ENCODE measurements at places on chromosomes 6 and 20.

GRCh38 chr20:4651536-4651935 is 70.2 kb upstream of the PRND start:
- no peak for DNase-seq

DNA sequence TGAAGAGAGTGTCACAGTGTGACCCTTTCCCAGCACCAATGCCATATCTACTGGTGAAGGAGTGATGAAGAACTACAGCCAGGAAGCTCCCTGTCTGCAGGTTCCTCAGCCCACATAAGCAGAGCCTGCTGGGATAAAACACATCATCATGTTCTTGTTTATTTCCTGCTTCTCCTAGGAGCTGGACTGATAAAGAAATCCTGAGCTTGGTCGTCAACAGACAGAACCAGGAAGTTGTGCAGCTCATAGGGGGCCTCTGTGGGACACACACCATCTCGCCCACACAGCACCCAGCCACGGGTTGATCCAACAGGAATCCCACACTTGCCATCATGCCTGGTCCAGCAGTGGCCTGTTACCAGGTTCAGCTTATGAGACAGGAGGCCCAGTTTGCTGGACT is 2.8 kb upstream of the CSTL1 start:
- no peak for DNase-seq

DNA sequence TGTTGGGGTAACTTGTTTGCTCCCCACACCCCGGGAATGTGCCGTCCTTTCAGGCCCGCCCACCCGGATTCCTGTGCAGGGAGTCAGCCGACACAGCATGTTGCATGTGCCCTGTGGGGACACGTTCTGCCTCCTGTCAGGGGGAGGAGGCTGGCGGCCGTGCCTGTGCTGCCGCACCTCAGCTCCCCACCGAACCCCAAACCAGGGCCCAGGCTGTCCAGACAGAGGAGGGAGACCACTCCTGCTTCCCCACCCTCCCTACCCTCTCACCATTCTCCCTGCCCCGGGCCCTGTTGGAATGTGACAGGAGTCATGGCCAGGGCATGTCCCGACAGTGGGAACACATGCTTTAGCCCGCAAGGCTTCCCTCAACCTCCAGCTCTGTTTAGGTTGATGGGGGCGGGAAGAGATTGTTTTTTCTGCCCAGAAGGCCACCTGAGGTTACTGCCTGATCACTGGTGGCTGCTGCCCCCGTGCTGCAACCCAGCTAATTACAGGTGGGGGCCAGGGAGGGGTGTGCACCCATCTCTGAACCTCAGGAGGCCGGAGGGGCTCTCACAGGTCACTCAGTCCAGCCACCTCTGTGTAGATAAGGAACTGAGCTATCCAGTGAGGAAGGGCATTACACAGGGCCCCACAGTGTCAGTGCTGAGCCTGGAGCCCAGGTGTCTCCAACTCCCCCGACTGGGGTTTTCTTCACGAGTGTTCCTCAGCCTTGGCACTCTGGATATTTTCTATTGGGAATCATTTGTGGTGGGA is 13.6 kb downstream of the LRRC73 start:
- DNase-seq = no peak

DNA sequence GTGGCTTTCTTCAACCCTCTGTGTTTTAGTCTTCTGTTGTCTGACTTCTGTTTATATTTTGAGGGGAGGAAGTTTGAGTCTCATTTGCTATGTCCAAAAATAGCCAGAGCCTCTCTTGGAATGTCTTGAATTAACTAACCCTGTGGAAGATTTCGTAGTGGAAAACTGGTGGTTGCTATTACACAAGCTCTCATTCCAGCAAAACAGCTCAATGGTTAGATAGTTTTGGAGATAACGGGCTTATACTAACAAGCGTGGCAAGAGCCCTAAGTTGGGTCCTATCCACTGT is 1.6 kb downstream of the CCN2 start:
- no peak for DNase-seq

- peak; percentile 19 for DNase-seq
Observed at GRCh38 chr6:17600527-17601385, 654 bp downstream of the FAM8A1 start.

GRCh38 chr6:63807056-63807455 is 171.5 kb downstream of the PHF3 start:
- DNase-seq = no peak

GRCh38 chr20:49560186-49560585 is 7.8 kb downstream of the PTGIS start:
- DNase-seq = no peak

- DNase-seq = no peak
Observed at GRCh38 chr6:161496941-161497340, 223.1 kb upstream of the AGPAT4 start.

- DNase-seq = no peak
Observed at GRCh38 chr20:20664795-20665589, 47.5 kb downstream of the RALGAPA2 start.

DNA sequence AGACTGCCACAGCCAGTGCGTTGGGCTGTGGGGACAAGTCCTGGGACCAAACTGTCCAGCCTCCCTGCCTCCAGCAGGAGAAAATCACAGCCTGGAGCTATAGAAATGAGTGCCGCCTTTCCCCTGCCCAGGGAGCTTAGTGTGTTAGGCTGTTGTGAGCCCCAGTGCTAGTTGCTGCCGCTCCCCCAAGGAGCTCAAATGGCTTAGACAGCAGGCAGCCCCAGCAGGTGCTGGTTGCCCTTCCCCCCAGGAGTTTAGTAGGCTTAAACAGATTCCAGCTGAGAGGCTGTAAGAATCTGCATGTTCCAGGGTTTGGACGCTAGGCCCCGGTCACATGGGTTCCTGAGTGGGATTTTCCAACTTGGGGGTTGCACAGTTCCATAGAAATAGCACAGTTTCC is 27.2 kb upstream of the HMGN3 start:
- no peak for DNase-seq

All from HL-60 (cell line).